ENCODE measurements at places on chromosomes 3 and 15.
A peak's percentile ranks its signal among the peaks of the same experiment; 100 is the strongest.

DNA sequence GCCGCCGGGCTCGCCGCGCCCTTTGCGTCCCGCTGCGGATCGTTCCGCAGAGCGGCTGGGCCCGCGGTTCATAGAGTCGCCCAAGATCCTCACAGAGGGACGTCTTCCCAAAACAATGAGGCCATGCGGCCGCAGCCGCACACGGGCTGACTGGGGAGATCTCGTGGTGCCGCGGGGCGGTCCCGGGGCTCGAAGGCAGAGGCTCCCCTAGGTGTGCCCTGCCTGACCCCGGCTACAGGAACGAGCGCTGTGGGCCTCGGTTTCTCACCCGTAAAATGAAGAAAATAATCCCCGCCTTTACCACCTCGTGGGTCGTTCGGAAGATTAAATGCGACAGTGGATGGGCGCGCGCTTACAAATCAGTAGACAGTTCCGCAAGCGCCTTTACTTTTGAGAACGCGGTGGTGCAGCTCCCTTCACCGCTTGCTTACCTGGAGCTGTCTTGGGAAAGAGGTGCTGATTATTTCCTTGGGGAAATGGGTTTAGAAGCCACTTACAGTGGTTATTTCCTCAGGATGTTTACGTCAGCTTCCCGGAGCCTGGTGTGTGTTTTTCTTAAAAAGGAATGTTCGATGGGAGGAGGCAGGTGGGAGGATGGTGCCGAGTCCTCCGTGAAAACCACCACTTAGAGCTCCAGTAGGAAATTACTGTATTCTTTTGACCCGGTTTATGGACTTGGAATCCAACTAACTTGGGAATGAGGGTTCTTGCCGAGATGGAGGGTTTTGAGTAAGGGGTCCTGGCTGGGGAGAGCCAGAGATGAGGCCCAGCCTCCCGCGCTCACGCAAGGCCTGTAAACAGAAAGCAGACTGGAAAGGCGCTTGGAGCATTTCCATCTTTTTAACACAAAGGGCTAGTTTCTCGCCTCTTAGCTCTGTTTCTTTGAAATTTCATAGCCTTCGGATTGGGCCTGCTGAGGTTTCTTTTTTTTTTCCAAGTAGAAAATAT lies 1.9 kb upstream of the MEX3B start:
- DNase-seq: no peak

GRCh38 chr3:61057464-61057863 lies 193.8 kb downstream of the FHIT start:
- DNase-seq: no peak

DNA sequence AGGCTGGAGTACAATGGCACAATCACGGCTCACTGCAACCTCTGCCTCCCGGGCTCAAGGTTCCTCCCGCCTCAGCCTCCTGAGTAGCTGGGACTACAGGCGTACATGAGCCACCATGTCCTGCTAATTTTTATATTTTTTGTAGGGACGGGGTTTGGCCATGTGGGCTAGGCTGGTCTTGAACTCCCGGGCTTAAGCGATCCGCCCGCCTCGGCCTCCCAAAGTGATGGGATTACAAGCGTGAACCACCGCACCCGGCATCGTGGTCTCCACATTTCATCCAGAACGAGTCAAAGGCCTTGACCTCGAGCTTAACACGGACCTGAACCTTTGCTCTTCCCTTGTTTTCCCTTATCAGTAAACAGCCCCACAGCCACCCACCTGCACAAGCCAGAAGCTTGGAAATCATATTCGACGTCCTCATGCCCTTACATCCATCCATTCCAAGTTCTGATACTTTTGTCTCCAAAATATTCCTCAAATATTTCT lies 1.4 kb upstream of the PTPN23 start:
- DNase-seq: no peak

DNA sequence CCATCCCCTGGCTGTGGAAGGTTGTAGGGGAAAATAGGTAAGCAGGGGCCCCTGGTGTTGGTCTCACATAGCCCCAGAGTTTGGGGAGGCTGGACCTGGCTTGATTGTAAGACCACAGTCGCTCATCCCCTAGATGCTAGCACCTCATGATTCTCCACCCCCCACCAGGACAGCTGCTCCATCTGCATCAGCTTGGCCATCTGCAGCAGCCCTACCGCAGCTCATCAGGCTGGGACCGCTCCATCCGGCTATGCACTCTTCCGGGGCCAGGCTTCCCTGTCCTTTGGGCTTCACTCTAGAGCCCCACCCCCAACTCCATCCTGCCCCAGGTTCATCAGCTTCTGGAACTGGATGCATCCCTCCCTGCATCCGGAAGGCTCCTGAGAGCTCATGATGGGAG lies 12.6 kb downstream of the SCN5A start:
- DNase-seq: no peak

DNA sequence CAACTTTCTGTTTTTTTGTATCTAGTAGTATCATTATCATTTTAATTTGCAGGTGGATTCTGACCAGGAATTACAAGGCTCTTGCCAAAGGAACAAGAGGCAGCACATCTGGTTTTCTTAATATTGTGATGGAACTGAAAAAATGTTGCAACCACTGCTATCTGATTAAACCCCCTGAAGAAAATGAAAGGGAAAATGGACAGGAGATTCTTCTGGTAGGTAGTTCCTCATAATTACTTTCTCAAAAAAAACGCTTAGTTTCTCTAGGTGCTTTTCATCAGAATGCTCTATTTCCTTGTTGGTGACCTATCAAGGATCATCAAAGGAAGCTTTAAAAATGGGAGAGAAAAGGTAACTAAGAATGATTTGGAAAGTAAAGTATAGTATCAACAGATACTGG lies 71.6 kb downstream of the CHD2 start:
- DNase-seq: no peak

DNA sequence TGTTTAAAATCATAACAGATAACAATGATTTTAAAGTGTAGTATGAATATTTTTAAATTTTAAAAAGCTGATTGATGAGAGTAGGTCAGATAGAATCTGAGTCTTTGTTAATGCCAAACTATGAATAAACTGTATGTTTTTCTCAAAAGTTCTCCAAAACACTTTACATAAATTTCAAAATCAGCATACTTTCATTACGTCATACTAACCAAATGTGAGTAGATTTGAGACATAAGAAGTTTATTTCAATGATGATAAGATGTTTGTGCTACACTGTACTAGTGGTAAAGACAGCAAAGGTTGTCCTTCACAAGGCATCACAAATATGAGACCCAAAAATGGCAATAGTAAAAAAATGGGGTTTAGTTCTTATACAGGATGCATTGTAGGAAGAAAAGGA lies 1342.9 kb downstream of the SI start:
- no peak for DNase-seq

DNA sequence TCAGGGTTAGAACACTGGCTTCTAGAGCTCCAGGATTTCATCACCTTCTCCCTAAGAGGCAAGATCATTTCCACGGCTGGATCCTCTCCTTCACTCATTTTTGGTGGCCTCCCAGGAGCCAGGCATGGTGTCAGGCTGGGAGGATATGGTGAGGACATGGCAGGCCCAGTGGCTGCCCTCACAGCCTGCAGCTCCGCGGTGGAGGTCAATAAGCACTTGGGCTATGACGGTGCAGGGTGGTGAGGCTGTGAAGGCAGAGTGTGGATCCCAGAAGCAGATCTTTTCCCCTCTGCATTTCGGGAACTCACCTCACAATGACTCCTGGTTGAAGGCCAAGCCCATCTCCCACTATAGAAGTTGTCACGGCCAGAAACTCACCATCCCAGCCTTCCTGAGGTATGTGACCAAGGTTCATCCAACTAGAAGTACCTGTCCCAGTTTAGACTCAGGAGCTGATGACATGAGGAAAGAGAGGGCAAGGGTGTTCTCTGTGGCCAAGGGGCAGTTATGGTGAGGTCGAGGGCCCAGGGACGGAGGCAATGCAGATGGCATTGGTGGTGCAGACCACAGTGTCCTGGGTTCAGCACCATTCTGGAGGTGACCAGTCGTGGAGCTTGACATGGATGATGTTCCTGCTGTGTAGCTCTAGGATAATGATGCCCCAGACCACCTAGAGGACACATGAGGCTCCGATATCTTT lies 100.1 kb upstream of the SMAD3 start:
- no peak for DNase-seq

DNA sequence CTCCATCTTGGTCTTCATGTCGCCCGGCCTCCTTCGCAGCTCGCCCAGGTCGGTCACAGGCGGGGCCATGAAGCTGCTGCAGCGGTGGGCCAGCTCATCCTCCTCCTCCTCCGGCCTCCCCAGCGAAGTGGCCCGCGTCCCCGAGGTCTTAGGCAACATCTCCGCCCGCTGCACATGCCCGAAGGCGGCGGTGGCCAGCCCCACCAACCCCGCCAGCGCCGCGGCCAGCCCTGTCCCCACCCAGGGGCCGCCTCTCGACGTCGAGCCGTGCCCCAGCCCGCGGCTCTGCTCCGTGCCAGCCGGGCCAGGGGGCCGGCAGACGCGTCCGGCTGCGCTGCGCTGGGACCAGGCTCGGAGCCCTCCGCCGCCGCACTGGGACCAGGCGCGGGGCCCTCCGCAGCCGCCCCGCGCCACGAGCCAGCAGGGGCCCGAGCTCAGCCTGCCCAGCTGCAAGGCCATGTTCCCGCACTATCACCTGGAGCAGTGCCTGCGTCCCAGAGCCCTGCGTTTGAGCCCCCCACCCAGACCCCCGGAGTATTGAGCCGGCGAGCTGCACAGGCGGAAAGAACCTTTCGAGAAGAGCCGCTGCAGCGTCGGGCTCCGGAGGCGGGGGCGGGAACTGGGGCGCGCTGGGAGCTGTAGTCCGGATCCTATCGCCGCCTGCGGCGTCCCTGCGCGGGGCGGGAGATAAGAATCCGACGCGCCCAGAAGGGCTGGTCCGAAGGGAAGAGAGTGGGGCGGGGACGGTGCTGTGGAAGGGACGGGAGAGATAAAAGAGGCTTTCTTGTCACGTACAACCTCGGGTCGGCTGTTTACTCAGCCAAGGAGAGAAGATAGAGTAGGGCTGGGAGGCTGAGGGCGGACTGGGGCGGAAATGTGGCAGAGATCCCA lies at the start of gene CPOX:
TSS of gene CPOX (minus strand) at position 566 of the 891 bp plus-strand sequence. CDS start at position 459, 107 bp downstream.
- peak; percentile 90 for DNase-seq

DNA sequence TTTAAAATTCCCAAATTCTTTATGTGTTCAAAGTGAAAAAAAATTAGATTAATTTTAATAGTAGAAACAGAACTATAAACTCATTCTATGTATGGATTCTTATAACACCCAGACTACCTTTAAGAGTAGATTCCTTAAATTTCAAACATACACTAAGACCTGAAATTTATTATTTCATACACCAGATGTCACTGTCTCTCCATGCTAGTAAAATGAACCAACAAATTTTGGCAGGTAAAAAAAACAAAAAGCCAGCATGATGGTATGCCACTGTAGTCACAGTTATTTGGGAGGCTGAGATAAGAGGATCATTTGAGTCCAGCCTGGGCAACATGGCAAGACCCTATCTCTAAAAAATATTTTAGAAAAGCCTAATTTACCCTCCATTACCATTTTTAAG lies 461.3 kb upstream of the NAALADL2 start:
- DNase-seq: peak; percentile 29

GRCh38 chr3:169969174-169970095 lies 2.8 kb downstream of the SEC62 start:
- DNase-seq: no peak

DNA sequence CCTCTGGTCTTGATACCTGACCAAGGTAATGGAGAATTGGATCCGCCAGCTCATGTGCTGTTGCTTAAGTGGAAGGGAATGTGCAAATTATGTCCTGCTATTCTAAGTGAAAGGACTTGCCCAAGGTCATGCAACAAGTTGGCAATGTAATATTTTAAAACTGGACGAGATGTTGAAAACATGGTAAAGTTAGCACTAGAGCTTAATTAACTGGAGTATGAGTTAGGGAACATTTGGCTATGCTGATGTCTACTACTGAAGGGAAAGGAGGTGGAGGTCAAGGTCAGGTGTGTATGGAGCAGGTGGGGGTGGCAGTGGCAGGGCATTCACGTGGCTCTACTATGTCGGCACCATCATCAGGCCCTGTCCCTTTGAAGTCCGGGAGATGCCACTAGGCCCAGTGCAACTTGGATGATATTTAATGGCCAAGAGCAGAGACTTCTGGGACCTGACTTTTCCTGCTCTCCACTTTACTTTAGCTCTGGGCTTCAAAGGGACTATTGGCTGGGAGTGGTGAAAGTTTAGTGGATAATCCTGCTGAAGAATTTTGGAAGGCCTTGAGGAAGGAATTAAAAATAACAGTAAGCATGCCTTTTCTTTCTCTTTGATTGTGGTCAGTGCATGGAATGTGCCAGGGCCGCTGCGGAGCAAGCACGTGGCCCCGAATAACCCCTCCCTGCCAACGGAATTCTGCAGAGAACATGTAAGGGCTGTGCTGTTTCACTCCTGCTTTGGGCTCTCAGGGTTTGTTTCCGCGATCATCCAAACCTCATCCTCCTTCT lies 14.9 kb downstream of the SMAD3 start:
- peak; percentile 47 for DNase-seq

DNA sequence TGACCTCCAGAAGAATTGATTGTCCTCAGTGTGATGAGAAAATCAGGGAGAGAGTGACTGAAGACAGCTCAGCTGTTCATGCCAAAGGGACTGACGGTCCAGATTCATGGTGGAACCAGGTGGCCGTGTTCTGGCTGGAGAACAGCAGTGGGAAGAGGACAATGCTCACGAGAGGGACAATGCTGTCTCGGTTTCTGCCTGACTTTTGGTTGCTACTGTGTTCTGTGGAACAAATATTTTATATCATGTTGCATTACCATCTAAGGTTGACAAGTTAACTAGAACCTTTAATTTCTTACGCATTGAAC lies 58.0 kb upstream of the ULK4 start:
- no peak for DNase-seq

- no peak for DNase-seq
These were observed 8.5 kb downstream of the ITPKA start for GRCh38 chr15:41501931-41502794.

GRCh38 chr3:151142929-151143328 lies 57.5 kb downstream of the MED12L start:
- DNase-seq: no peak

- peak; percentile 44 for DNase-seq
These were observed 727 bp downstream of the RAP2B start for GRCh38 chr3:153162513-153163392.

- DNase-seq: no peak
These were observed 5.3 kb downstream of the SNUPN start for GRCh38 chr15:75620058-75620820.

DNA sequence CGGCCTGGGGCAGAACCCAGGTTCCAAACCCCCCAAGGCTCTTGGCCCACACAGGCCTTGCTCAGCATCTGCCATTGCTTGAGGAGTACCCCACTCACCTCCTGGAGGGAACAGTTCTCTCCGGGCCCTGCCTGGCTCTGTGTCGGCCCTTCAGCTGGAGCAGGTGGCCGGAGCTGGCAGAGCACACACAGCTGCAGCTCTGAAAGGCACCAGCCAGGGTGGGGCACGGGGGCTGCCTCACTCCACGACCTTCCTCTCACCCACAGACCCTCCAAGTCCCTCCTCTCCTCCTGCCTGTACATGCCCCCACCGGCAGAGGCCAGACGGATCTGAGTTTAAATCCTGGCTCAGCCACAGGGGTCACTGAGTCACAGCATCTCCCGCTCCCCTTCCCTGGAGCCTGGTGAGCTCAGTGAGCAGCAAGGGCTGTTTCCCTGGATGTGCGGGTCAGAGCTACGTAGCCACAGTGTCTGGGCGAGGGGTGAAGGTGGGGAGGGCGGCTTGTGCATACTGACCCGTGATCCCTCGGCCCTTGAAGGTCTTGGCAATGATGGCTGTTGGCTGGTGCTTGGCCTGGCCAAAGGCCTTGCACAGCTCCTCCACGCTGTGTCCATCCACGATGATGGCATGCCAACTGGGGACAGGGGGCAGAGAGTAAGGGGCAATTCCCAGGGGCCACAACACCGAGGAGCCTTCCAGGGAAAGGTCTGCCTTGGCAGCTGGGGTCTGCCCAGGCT lies 23.0 kb downstream of the TKT start:
- DNase-seq: no peak

- DNase-seq: no peak
These were observed 1.2 kb downstream of the MB21D2 start for GRCh38 chr3:192916371-192917027.

- no peak for DNase-seq
These were observed 85.1 kb downstream of the CCK start for GRCh38 chr3:42180901-42181300.

Data from MM.1S (cell line).